ENCODE measurements at places on chromosomes 6 and 20. TPM values are rescaled to one million over a fixed set of nuclear protein-coding genes. Genes with fewer than 3 reads are reported as not detected.

The SYNDIG1 gene
- 0.12 TPM for total RNA-seq

The TUBB2B gene
- total RNA-seq, result 219 TPM

The CDH4 gene
- 21.0 TPM for total RNA-seq

The SPTLC3 gene
- 2.6 TPM for total RNA-seq

The KCNQ2 gene
- total RNA-seq, result 0.14 TPM

The MEI4 gene
- 0.06 TPM for total RNA-seq

The RBM39 gene
- total RNA-seq, result 148 TPM

The CLIC5 gene
- total RNA-seq, result 0.58 TPM

The HSPA1L gene
- 0.29 TPM for total RNA-seq

The ADAM33 gene
- not detected for total RNA-seq

The IL17A gene
- not detected for total RNA-seq

The PTK7 gene
- 84.6 TPM for total RNA-seq

The TSPO2 gene
- not detected for total RNA-seq

The RBPJL gene
- not detected for total RNA-seq

The PI16 gene
- not detected for total RNA-seq

The TNFRSF21 gene
- total RNA-seq, result 61.3 TPM

The MACROD2 gene
- total RNA-seq, result 0.51 TPM

The ADGRF4 gene
- 3.4 TPM for total RNA-seq

The PRRT1 gene
- not detected for total RNA-seq

The TMX4 gene
- total RNA-seq, result 23.5 TPM

The MUCL3 gene
- total RNA-seq, result under 0.01 TPM

The CST5 gene
- total RNA-seq, result not detected

The WFDC5 gene
- not detected for total RNA-seq

The TREML1 gene
- not detected for total RNA-seq

The LPA gene
- not detected for total RNA-seq

The ADGRB3 gene
- total RNA-seq, result 4.7 TPM

The NKX2-4 gene
- total RNA-seq, result not detected

The NRN1 gene
- 1.1 TPM for total RNA-seq

The CYP39A1 gene
- total RNA-seq, result 1.3 TPM

The BPIFB2 gene
- total RNA-seq, result not detected
